ENCODE measurements at places on chromosomes 6 and 20.
A peak's percentile ranks its signal among the peaks of the same experiment; 100 is the strongest.

GRCh38 chr20:18056174-18057100, 1.3 kb downstream of the OVOL2 start:
- no peak for DNase-seq

DNA sequence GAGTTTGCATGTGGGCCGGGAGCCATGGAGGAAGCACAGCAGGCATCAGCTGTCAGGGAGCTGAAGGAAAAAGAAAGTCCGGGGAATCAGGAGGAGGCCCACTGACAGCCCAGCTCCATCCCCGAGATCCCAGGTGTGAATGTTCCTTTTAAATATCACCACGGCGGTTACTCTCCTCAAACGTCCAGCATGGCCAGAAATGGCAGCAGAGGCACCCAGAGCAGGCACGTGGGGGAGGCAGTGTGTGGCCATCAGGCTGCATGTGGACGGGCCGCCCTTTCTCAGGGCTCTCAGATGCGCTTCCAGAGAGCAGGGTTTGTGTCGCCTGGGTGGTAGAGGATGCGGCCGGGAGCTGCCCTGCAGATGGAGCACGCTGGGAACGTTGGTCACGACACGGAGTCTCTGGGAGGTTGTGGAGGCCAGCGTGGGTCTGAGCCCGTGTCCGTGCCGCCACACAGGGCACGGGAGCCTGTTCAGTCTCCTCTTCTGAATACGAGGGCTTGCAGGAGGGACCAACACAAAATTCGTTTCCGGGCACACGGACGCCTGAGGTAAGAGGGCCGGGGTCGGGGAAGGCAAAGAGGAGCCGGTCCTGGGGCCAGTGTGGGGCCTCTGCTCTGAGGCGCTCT, 45.3 kb upstream of the DACT2 start:
- DNase-seq: no peak

DNA sequence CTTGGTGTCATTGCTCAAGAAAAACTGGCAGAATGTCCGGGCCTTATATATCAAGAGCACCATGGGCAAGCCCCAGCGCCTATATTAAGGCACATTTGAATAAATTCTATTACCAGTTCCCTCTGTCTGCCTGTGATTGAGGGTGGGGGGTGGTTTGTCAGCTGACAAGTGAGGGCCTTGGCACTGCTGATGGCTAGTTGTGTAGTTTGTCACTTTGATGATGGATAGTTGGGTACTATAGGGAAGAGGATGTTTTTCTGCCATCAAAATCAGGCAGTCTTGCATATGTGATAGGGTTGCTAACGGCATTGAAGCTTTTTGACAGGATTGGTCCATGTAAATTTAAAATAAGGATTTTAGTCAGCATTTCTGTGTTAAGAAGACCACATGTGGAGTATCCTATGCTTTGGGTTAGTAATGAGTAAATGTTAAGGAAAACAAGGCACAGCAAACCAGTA, 2.5 kb downstream of the RPL10A start:
- DNase-seq: no peak

GRCh38 chr6:12367412-12367811, 77.3 kb downstream of the EDN1 start:
- no peak for DNase-seq

- peak; percentile 54 for DNase-seq
Observed at GRCh38 chr6:34423254-34423653, 2.6 kb downstream of the RPS10 start.

DNA sequence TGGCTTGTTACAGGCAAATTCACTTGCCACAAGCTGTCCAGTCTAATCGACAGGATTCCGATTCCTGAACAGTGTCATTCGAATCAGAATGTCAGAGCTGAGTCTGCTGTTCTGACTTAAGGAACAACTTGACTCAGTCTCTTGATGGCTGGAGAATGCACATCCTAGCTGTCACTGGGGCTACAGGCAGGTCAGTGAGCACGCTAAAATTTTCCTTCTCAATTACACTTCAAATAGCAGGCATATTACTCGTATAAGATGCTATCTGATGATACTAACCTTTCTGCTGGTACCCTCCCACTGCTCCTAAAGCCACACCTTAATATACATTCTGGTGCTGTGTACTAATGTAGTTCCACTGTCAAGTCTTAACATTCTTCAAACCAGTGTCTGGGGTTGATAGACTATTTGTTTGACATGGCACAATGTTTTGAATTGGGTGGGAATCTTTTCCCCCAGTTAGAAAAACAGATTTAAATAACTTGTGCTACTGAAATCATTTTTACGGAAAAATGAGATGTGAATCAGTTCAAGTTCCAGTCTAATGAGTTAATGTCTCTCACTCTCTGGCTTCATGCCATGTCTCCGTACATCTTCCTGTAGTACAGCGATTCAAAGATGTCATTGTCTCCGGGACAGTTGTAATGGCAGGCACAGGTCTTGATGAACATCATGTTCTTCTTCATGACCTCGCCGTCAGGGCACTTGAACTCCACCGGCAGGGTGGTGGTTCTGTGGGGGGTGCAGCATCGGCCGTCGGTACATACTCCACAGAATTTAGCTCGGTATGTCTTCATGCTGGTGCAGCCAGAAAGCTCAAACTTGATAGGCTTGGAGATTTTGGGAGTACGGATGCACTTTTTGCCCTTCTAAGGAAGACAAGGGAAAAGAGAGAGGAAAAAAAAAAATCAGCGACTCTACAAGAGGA, 2.2 kb downstream of the CCN2 start:
- peak; percentile 92 for DNase-seq

GRCh38 chr20:22789676-22790075, 205.3 kb upstream of the FOXA2 start:
- no peak for DNase-seq
